ENCODE measurements at places on chromosomes 2 and 18.

DNA sequence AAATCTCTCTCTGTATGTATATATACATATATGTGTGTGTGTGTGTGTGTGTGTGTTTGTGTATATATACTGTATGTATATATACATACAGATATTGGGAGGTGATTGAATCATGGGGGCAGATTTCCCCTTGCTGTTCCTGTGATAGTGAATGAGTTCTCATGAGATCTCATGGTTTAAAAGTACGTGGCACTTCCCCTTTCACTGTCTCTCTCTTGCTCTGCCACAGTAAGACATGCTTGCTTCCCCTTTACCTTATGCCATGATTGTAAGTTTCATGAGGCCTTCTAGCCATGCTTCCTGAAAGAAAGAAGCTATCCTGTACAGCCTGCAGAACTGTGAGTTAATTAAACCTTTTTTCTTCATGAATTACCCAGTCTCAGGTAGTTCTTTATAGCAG lies 18.8 kb upstream of the CCDC195 start:
- DNase-seq, result no peak

DNA sequence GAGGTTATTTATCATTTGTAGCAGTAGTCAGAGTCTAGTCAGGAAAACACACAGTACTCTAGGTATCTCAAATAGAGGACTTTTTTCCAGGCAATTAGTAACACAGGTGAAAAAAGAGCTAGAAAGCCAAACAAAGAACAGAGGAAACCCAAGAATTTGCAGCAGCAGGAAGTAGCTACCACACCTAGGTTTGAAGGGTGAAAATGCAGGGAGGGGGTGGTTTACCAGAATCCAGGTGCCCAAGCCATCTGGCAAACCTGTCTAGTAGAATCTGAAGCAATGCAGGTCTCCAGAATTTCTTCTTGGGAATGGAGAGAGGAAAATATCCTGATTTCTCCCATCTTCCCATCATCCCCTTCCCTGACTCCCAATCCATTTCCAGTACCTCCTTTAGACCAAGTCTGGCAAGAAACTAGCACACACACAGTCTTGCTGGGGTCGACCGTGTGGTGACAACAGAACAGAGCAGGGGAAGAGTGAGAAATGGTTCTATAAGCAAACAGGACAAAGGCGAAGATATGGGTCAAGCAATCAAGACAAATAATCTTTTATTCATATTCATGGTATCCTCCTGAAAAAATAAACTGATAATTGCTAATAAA lies 231.9 kb upstream of the MMADHC start:
- DNase-seq, result no peak

- DNase-seq, result no peak
These were observed 135.8 kb downstream of the TPO start for GRCh38 chr2:1548910-1549673.

DNA sequence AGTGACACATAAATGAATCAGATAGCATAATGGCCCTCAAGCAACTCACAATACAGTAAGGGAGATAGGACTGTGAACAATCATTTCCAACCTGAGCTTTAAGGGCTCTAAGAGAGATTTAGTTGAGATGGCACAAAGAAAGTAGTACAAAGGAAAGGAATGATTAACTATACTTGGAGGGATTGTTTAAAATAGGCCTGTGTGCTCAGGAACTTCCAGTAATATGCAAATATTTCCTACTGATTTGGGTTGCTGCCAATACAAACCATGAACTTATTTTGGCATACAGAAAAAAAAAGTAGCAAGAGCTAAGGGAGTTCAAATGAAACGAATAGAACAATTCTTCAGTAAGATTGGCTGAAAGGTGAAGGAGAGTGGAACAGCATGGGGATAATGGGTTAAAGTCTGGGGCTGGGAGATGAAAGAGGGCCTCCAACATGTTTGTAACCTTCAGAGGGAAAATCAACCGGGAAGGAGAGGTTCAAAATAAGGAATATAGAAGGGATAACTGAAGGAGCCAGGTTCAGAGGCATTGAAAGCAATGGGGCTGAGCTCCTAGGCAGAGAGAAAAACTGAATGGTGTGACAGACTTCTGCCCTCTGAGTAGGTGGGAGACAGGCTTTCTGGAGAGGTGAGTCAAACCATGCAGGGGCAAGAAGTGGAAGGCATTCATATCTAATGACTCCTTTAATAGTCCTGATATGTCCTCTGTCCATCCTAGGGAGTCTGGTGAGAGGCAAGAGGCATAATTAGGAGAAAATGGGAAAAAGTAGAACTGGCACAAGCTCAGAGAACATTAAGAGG lies 83.5 kb downstream of the DNAH7 start:
- peak; percentile 14 for DNase-seq

- no peak for DNase-seq
These were observed 35.8 kb upstream of the PGAP1 start for GRCh38 chr2:196962325-196962724.

- no peak for DNase-seq
These were observed 97.0 kb downstream of the MBP start for GRCh38 chr18:77035380-77036187.

DNA sequence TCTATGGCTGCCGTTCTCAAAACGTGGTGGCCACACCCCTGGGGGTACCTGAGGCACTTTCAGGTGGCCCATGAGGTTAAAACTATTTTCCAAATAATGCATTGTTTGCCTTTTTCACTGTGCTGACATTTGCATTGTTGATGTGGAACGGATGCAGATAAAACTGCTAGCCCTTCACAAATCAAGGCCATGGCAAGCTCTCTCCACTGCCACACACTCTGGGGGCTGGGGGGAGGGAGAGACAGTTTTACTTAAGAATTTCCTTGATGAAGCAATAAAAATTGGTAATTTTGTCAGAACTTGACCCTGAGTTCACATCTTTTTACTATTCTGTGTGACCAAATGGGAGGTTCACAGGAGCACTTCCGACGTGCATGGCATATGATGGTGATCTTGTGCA lies 22.0 kb upstream of the TGIF1 start:
- no peak for DNase-seq

GRCh38 chr18:51279367-51279984 lies 82.0 kb upstream of the MEX3C start:
- DNase-seq, result no peak

- no peak for DNase-seq
These were observed 53.8 kb downstream of the HDLBP start for GRCh38 chr2:241261628-241262027.

DNA sequence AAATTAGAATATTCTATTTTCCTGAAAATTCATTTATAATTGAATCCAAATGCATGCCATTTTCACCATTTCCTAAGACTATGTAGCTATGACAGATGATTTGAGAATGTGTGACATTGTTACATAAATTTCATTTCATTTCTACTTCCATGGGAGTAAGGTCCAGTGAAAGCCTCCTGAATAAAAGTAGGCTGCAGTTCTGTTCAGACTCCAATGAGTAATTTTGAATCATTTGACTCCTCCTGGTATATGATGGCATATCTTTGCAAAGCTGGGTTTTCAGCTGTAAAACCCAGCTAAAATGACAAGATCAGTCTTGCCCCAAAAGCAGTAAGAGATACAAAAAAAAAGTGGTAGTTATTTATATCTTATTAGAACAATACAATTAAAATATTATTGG lies 101.0 kb upstream of the DNAJC10 start:
- no peak for DNase-seq

- no peak for DNase-seq
These were observed 71.2 kb upstream of the SEC11C start for GRCh38 chr18:59068276-59069071.

DNA sequence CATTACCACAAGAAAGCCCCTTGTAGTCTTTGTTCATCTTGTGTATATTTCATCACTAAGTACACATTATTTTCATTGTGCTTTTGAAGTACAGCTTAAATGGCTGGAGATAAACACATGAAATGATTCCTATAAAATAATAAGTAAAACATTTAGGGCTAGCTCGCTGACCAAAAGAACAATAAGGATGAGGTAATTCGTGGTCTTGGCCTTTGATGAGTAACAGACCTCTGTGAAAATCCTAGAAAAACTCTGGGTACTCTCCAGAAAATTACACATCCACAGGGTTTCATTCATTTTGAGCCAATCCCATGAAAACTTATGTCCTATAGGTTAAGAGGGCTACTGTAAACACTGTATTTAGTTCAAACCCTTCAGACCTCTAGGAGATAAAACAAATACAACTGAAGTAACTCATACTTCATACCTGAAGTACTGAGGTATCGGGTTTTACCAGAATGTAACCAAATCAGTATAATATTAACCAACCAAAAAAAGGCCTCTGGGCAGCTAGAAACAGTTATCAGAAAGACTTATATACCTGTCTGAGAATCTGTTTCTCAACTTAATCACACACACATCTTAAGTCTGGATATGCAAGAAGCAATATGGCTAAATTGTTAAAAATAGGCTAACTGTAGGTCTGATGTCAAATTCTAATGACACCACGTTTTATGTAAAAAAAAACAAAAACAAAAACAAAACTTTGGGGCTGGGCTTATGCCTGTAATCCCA lies 31.0 kb downstream of the CFAP36 start:
- peak; percentile 9 for DNase-seq

- no peak for DNase-seq
These were observed 35.2 kb upstream of the NAPG start for GRCh38 chr18:10490401-10491165.

- no peak for DNase-seq
These were observed 51.3 kb downstream of the TMEM247 start for GRCh38 chr2:46530639-46531038.

- no peak for DNase-seq
These were observed 108.3 kb downstream of the SMAD7 start for GRCh38 chr18:48842259-48843061.

GRCh38 chr2:80403081-80403480 lies 98.5 kb upstream of the LRRTM1 start:
- DNase-seq, result no peak

DNA sequence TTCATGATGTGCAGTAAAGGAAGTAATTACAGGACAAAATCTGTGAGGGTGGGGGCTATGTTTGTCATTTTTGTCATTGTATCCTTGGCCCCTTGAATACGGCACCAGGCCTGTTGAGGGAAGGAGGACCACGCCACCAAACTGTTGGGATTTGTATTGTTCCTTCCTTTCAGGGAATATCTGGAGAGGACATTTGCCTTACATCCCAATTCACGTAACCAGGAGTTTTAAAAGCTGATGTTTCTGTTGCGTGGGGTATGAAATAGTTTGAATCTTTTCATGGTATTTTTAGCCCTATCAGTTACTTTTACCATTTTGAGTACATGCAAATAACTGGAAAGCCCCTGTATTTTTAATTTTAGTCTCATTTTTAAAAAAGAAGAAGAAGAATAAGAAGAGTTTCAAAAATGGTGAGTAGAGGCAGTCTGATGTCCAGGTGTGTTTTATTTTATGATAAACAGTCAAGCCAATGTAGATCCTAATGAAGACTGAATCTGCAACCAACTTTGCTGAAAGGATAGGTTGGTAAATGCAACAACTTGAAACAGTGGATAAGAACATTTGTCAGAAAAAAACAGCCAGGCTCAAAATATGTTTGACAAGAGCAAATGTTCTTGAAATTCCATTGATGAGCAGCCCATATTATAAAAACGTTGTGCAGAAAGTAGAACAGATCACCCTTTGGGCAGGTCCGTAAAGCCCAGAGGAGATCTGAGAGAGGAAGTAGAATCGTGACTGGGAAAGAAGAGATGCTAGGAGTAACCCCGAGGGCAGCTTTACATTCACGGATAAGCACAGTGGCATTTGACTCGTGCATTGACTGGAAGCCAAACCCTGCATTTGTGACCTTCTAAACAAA lies 54.5 kb downstream of the RASGRP3 start:
- DNase-seq, result no peak

GRCh38 chr18:50159654-50160046 lies 35.3 kb downstream of the MYO5B start:
- no peak for DNase-seq

- no peak for DNase-seq
These were observed 59.5 kb downstream of the DPYSL5 start for GRCh38 chr2:26907416-26907815.

GRCh38 chr2:223536546-223536945 lies 65.6 kb downstream of the SCG2 start:
- DNase-seq, result no peak

DNA sequence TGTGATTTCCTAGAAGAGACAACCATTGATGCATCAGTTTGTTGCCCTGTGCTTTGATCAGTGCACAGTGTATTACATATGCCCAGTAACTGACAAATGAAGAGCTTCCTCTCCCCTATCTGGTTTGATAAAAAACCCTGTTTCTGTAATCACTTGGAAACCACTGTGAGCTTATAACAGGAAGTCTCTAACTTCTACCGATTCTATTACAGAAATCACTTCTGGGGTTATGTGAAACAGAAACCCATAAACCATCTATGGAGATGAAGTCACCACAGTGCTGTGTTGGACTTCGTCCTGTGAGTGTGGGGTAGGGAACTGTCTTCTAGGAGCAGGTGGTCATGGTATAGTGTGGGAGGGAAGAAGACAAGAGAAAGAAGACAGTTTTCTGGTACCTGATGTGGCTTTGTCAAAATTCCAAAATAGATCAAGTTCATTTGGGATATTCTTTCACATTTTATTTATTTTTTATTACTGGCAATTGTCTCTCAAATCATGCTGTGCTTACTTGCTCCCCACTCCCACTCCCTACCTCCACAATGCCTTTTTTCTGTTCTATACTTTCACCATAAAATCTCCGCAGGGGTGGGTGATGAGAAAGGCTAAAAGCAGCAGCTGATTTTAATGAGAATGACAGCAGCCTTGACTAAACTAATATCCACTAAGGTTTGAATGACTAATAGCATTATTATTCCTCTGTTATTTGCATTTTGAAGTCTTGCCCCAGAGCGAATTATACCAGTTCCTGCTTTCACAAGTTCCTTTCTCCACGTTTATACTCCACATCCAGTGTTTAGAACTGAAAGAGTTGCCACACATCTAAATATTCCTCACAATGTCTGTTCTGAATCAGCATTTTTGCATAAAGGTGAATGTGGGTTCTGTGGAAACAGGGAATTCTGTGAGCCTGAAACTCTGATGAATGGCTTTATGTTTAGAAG lies 41.7 kb upstream of the RND3 start:
- DNase-seq, result peak; percentile 68

- no peak for DNase-seq
These were observed 102.5 kb upstream of the NOSTRIN start for GRCh38 chr2:168699844-168700417.

DNA sequence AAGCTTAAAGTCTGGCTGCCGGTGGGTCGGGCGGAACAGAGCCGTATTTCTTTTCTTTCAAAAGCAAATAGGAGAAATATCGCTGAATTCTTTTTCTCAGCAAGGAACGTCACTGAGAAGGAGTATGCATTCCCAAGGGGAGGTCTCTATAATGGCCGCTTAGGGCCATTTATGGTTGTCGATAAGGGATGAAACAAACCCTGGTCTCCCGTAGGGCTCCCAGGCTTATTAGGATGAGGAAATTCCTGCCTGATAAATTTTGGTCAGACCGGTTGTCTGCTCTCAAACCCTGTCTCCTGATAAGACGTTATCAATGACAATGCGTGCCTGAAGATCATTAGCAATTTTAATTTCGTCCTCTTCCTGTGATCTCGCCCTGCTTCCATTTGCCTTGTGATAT lies 227.7 kb upstream of the ZEB2 start:
- no peak for DNase-seq

DNA sequence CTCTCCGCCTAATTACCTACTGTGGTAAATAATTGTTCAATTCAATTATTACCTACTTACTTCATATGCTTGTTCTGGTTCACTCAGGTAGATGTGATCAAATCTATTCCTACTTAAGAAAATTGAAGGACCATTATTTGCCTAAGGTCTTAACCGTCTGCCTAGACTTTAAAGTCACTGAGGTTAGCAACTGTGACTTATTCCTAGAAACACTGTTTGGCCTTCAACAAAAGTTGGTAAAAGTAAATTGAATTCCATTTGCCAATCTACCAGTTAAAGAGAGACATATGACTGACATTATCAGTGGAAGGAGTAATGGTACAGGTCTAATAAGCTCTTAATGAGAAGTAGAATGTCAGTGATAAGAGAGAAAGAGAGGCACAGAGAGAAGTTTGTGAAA lies 491.5 kb downstream of the NYAP2 start:
- DNase-seq, result no peak

All from ACHN (cell line).